ENCODE measurements at places on chromosomes 6 and 20. TPM values are rescaled to one million over a fixed set of nuclear protein-coding genes. Genes with fewer than 3 reads are reported as not detected.

VIP gene
- total RNA-seq = 5.8 TPM

ZNF322 gene
- 12.1 TPM for total RNA-seq

BPIFA1 gene
- total RNA-seq = not detected

MRPS18B gene
- 48.7 TPM for total RNA-seq

DNA sequence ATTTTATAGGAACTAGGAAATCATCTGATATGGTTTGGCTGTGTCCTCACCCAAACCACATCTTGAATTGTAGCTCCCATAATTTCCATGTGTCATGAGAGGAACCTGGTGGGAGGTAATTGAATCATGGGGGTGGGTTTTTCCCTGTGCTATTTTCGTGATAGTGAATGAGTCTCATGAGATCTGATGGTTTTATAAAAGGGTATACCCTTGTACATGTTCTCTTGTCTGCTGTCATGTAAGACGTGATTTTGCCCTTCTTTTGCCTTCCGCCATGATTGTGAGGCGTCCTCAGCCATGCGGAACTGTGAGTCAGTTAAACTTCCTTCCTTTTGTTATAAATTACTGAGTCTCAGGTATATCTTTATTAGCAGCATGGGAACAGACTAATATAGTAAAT is 27.9 kb downstream of the EPM2A start:
- no peak for DNase-seq

All from Peyer's patch (tissue), 4 donors.